Caki2 (cell line): ENCODE measurements at places on chromosomes 12 and 14.

- no peak for DNase-seq
These were observed 337.5 kb upstream of the PDE3A start for GRCh38 chr12:20030826-20031225.

DNA sequence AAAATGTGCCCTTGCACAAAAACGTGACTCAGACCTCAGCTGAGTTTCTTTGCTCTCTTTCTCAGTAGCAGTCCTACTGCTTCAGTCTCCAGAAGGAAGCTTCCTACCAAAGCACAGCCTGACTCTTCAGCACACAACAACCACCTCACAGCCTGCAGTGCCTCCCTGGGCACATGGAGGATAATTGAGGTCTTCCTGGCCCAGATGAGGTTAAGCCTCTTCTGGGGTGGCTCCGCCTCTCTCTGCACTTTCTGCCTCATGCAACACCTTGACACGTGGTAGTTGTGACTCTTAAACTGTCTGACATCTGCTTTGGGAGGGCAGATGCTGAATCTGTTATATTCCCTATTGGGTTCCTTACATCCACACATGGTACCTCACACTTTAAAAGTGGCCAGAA is 33.8 kb downstream of the GIT2 start:
- DNase-seq, result no peak

DNA sequence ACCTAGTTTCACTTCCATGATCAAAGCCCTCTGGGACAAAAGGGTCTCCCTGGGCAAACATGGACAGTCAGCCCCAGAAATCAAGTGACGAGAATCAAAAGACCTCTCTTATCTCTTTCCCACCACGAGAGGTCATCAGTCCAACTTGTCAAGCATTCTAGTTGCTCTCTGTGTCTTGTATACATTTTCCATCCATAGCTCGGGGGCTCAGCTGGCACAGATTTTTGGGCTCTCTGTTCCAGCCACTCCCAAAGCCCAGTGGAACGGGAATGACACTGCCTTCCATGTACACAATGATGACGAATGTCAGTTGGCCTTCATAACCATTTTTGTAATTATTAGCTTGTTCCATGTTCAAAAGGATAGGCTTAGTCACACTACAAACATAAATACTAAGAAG is 29.7 kb downstream of the NOS1 start:
- DNase-seq, result no peak

DNA sequence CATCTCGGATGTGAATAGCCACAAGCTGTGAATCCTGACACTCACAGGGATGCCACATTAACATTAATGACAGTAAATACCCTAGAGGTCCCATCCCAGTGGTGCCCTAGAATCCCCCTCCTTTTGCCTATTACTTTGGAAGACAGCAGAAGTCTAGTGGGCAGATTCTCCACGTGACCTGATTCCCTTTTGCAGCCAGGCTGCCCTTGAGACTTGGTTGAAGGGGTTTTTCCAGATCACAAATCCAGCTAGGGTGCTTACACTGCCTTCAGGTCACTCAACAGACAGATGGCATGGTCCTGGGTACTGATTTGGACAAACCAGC is 8.7 kb downstream of the HDAC7 start:
- DNase-seq, result no peak
